ENCODE measurements at places on chromosomes 1 and 21.

DNA sequence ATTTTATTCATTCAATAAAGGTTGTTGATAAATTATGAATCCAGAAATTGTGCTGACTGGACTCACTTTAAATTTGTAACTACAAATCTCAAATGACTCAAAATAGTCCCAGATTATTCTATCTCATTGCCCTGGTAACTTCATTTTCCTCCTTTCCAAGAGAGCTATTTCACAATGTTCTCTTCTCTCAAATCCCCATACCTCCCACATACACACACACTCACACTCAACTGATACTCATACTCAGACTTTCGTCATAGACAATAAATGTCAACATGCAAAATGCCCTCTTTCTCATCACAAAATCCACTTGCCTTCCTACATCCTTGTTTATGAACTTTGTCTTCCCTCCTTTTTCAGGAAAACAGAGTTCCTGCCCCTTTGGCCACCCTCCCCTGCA lies 33.3 kb downstream of the EXTL2 start:
- DNase-seq, result no peak

- no peak for DNase-seq
Measured at GRCh38 chr1:64715186-64715585, 29.7 kb upstream of the RAVER2 start.

DNA sequence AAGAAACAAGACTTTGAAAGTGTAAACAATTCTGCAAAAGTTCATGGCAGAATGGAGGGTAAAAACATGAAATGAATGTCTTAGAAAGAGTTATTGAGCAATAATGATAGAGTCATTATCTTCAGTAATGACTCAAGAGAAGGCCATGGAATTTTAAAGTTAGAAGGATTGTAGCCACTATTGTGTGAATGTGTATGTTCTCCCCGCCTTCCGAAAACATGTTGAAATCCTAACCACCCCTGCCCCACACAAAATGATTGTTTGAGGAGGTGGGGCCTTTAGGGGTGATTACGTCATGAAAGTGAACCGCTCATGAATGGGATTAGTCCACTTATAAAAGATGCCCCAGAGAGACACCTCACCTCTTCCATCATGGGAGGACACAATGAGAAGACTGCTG lies 93.8 kb upstream of the CCDC190 start:
- DNase-seq, result peak; percentile 13

DNA sequence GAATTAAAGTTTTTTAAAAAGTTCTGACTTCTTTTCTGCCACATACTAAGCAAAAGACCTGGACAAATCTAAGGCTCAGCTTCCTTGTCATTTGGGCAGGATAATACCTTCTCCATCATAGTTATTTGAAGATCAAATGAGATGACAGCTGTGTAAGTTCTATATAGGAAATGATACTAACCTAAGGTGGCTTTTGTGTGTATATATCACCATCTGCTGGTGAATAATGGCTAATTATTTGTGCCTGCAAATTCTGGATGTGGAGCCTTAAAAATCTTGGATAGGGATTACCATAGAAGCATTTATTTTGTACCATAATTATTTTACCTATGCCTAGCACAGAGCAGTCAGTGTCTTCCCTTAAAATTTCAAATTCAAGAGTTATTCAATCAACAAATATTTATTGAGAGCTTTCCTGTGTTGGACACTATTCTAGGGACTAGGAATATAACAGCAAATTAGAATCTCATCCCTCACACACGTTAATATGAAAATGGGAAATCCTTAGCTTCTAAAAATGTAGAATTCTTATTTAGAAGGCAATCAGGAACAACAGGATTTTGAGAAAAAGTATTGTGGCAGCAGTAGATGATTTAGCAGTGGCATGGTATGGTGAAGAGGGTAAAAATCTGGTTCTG lies 89.8 kb downstream of the TMEM200B start:
- DNase-seq, result peak; percentile 53

DNA sequence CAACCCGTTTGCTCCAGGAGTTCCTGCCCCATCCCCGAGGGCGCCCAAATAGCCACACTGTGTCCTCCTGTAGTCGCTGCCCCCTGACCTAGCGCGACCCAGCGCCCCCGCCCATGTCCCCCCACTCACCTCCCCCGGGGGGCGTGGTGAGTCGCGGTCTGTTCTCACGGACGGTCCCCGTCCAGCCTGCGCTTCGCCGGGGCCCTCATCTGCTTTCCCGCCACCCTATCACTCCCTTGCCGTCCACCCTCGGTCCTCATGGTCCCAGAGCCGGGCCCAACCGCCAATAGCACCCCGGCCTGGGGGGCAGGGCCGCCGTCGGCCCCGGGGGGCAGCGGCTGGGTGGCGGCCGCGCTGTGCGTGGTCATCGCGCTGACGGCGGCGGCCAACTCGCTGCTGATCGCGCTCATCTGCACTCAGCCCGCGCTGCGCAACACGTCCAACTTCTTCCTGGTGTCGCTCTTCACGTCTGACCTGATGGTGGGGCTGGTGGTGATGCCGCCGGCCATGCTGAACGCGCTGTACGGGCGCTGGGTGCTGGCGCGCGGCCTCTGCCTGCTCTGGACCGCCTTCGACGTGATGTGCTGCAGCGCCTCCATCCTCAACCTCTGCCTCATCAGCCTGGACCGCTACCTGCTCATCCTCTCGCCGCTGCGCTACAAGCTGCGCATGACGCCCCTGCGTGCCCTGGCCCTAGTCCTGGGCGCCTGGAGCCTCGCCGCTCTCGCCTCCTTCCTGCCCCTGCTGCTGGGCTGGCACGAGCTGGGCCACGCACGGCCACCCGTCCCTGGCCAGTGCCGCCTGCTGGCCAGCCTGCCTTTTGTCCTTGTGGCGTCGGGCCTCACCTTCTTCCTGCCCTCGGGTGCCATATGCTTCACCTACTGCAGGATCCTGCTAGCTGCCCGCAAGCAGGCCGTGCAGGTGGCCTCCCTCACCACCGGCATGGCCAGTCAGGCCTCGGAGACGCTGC lies 1.1 kb downstream of the HTR6 start:
- DNase-seq, result no peak

GRCh38 chr1:239742416-239743109 lies 349.1 kb upstream of the FMN2 start:
- DNase-seq, result no peak

DNA sequence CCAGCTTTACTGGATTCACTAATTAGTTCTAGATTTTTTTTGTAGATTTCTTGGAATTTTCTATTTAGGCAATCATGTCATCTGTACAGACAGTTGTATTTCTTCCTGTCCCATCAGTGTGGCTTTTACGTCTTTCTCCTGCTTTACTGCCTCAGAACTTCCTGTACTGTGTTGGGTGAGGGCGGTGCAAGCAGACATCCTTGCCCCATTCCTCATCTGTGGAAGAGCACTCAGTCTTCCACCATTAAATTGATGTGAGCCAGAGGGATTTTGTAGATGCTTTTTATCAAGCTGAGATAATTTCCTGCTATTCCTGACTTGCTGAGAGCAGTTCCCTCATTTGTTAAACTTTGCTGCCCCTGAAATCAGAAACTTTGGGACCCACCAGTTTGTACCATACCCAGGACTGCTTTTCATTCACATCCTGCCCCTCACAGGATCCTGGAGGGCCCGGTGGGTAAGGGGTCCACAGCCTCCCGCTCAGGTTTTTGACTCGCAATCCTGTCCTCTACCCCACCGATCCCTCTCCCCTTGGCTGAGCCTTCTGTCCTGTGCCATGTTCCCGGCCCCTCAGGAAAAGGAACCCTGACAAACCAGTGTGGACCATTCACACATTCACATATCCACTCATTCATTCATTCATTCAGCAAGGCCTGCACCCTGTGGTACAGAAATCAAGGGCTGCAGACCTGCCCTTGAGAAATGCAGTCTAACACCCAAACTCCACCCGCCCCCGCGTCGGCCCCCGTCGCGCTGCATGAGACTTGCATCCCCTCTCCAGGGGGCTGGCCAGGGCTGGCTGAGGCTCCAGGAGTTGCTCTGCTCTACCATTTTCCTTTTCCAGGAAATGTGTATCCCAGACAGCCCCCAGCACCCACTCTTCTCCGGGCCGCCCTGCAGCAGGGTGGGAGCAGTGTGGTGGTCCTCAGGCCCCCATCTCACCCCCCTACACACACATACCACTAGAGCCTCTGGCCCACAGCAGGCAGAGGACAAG lies 246.5 kb upstream of the VAMP3 start:
- no peak for DNase-seq

DNA sequence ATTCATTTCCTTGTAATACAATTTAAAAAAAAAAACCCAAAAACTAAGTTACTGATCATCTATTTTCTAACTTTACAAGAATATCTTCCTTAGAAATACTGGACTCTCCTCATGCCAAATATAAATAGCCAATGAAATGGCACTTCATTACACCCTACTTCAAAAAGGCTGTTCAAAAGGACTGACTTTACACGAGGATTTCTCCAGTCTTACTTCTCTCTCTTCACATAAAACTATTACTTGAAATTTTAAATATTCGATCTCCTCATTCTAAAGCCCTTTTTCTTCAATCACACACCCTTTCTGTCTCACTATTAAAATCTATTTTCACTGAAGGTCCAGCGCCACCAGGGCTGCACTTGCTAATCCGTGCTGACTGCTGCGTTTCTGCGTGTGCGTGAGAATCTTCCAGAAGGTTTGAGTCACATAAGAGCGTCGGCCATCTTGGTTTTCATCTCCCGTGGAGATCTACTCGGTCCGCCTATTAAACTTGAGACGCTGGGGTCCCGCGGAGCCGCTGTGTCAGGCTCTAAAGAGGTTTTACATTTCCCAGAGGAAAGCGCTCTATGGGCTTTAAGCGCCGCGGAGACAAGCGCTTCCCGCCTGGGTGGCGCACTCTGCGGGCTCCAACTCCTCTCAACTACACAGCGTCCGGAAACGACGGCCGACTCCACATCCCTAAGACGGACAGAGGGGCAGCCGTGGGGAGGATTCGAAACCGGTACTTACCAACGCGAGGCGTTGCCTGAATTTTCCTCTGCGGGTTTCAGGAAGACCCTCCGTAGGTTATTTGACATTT lies 631 bp downstream of the LRIF1 start:
- DNase-seq, result peak; percentile 80

GRCh38 chr1:94068096-94068998 lies 52.6 kb downstream of the ABCA4 start:
- no peak for DNase-seq

GRCh38 chr1:16921391-16922185 lies at the start of gene CROCC:
TSS of gene CROCC (plus strand) at chr1:16921931. CDS start at chr1:16922019, 88 bp downstream.
- DNase-seq, result peak; percentile 57

- no peak for DNase-seq
Measured at GRCh38 chr1:228333739-228334115, 72.9 kb downstream of the TRIM11 start.

GRCh38 chr21:23968722-23969647 lies 1638.3 kb downstream of the MRPL39 start:
- peak; percentile 43 for DNase-seq

GRCh38 chr1:83026745-83027144 lies 972.2 kb downstream of the TTLL7 start:
- peak; percentile 70 for DNase-seq

- no peak for DNase-seq
Measured at GRCh38 chr1:228352677-228353481, 53.8 kb downstream of the TRIM11 start.

DNA sequence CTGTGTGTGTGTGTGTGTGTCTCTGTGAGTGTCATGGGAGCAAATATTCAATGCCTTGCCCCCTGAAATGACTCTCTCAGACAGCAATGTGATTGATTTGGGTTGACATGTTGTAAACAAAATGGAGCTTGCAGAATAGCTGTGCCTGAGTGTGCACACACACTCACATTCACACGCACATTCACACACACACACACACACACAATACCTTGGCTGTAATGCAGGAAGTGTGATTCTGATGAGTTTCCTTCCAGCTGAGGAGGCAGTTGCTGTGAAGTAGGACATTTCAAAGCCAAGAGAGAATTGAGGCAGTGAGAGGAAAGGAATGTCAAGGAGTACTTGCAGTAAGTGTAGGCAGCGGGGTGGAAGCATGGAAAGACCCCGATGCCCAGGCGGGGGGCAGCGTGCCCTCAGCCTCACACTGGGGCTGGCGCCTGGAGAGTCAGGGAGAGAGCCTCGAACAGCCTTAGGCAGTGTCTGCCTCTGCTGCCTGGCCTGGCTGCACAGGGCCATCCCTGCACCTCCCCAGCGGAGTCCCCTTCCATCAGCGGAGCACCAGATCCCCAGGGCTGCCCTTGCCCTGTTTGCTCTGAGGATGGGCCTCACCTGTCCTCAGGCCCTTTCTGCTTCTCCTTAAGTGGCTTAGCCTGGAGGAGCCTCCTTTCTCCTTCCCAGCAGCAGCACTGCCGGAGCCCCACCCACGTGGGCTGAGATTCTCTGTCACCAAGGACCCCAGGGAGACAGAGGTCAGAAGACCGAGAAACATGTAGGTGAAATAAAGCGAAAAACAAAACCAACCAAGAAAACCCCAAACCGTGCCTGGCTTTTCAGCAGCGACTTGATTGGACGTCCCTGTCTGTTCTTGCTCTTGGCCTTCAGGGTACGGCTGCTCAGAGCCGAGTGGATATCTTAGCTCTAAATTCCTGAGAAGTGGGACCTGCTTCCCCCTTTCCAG lies 9.2 kb downstream of the VASH2 start:
- no peak for DNase-seq

DNA sequence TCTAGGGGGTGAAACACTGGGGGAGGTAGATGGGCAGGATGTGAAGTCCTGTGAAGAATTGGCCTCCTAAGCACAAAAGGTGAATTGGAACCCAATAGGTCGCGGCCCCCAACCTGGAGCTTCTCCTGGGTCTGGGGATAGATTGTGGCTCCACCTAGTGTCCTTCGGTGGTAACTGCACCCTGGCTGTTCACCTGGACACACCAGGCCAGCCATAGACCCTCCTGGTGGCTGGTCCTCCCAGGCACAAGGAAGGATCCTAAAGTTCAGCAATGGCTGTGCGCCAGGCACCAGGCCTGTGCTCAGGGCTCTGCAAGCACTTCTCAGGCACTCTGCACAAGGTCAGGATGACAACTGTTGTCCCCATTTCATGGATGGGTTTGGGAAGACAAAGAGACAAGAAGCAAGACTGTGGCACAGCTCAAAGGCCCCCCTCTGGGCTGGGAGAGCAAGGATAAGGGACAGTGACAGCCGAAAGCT lies 13.5 kb downstream of the ESPN start:
- DNase-seq, result peak; percentile 37

DNA sequence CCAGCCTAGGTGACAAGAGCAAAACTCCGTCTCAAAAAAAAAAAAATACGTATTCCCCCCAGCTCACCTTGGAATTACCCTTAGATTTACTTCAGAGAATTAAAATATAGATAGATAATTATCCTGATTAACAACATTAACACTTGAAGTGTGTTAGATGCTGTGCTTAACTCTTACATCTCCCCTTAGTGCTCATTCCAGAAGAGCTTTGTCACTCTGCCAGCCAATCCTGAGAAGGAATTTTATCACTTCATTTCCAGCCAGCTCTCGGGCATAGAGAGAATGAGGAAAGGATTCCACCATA lies 1.6 kb upstream of the SHC1 start:
- peak; percentile 89 for DNase-seq

DNA sequence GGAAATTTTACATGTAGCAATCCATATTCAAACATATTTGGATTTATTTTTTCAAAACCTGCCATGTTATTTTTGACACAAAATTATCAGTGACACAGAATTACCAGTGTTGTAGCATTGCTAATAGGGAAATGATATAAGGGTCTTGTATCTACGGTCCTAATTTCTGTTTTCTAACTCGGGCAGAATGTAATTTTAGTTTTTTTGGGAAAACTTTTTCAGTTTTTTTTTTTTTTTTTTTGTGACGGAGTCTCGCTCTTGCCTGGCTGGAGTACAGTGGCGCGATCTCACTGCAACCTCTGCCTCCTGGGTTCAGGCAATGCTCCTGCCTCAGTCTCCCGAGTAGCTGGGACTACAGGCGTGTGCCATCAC lies 2.6 kb downstream of the UQCRH start:
- DNase-seq, result no peak

- DNase-seq, result no peak
Measured at GRCh38 chr1:19205845-19206244, 4.2 kb downstream of the UBR4 start.

GRCh38 chr1:8189931-8190483 lies 127.9 kb upstream of the SLC45A1 start:
- DNase-seq, result peak; percentile 44

Measured in fibroblast of upper back skin (primary cell).